ENCODE measurements at places on chromosomes 7 and 10.

- no peak for DNase-seq
Measured at GRCh38 chr10:68756766-68757165, 35.7 kb downstream of the CCAR1 start.

DNA sequence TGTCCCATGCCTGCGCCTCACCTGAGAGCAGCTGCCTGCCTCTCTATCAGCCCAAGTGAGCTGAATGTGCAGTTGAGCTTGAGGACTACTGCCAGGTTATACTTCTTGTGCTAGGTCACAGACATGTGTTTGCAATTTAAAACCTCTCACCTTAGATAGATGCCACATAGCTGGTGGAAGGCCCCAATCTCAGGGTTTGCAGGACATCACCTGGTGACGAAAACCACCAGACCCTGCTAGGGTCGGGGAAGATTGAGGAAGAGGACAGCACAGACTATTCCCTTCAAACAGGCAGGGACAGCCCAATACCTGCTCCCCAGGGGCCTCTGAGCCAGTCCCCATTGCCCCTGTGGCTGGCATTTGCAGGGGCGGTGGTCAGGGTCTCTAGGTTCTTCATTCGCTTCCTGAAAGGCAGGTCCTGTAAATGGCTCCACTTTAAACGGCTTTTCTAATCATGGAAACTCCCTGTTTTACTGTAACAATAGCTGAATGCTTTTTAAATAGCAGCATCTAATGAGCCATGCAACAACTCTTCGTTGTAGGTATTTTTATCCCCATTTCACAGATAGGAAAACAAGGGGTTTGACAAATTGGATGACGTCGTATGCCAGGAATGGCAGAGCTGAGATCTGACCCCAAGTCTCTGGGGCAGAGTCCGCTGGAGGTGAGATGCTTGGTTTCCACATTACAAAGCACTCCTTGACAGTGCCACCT is 80.1 kb downstream of the EMX2 start:
- DNase-seq = no peak

GRCh38 chr10:97020452-97021400 is 165.0 kb downstream of the SLIT1 start:
- no peak for DNase-seq

- DNase-seq = no peak
Measured at GRCh38 chr7:156177422-156178055, 365.3 kb upstream of the SHH start.

DNA sequence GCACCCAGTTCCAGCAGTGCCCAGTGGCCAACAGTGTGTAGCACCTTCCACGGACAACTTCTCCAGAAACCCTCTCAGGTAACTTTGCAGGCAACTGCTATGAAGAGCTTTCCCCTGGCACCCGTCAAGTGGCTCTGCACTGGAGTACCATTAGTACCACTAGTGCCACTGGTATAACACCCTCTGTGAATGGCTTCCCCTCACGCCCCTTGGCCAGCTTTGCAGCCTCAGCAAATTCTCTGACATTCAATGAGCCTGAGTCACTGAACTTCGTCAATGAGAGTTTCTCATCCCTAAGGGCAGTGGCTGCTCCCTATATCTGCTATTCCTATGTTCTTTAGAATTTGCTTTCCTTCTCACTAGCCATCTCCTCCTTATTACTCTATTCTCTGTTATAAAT is 7.6 kb upstream of the HERPUD2 start:
- no peak for DNase-seq

DNA sequence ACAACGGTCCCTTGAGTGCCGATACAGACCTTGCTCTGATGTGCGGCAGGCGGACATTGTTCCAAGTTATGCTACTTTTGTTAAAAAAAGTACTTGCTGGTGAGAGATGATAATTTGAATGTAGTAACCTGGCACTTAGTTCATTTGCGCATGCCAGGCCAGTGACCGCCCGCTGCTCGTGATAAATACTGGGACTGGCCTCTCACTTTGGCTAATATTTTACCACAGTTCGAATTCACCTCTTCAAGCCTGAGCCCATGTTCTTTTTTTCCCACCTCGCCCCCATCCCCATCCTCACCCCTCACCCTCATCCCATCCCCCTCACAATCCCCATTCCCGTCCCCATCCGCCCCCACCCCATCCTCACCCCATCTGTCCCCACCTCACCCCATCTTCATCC is 126.4 kb downstream of the DNAJB6 start:
- no peak for DNase-seq

DNA sequence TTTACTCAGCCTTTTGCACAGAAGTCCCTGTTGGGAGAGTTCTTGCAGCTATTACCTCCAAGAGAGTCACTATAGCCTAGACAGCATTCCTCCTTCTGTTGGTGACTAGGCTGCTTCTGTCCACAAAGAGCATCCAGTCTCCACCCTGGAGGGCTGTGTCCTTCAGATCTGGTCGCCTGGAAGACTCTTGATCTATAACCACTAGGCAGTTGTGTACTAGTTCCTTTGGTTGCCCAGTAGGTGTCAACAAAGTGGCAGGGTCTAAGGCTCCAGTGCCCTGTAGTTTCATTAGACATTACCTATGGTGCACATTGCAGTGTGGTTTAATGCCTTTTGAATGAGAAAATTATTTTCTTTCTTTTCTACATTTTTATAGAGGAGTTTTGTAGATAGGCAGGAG is 11.3 kb upstream of the AKR1C2 start:
- DNase-seq = no peak

- DNase-seq = no peak
Measured at GRCh38 chr10:5196702-5197113, at the start of gene AKR1C4. Gene AKR1C4, plus strand, starts transcription at chr10:5196837. Its CDS starts 31 bp downstream, at chr10:5196868.

GRCh38 chr10:113093188-113094113 is 143.4 kb downstream of the TCF7L2 start:
- peak; percentile 62 for DNase-seq

DNA sequence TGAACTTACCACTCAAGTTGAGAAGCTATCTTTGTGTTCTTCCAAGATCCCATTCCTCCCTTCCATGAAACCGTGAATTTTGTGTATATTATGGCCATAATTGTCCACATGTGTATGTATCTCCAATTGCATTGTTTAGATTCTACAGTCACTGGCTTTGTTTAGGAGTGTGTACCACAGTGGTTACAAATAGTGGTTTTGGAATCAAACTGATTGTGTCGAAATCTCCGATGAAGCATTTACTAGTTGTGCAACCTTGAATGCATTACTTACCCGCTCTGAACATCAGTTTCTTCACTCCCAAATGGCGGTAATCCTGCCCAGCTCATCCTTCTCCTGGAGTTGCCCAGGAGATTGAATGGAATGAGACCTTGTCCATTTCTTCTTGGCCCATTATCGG is 145.0 kb upstream of the ZNF32 start:
- peak; percentile 52 for DNase-seq

DNA sequence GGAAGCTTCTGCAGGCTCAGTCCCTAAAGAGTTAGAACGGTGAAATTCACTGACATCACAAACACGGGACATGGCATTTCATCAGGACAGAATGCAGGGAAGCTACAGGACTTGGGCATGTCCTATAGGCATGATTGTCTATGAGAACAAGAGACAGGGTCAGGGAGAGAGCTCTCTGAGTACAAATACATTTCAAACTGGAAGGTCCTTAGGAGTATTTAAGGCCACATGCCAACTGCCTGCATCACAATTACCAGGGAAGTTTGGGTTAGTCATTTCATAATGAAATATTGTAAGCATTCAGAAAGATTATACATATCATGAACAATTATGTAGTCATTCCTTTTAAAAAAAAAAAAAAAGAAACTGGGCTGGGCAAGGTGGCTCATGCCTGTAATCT is 71.3 kb downstream of the CREB3L2 start:
- DNase-seq = peak; percentile 91

- DNase-seq = peak; percentile 43
Measured at GRCh38 chr7:106021151-106022067, 58.3 kb downstream of the CDHR3 start.

GRCh38 chr7:35721288-35721687 is 26.4 kb upstream of the HERPUD2 start:
- no peak for DNase-seq

GRCh38 chr10:97858001-97858439 is 8.4 kb downstream of the GOLGA7B start:
- no peak for DNase-seq

GRCh38 chr7:98974906-98975816 is 96.8 kb downstream of the TRRAP start:
- DNase-seq = no peak

DNA sequence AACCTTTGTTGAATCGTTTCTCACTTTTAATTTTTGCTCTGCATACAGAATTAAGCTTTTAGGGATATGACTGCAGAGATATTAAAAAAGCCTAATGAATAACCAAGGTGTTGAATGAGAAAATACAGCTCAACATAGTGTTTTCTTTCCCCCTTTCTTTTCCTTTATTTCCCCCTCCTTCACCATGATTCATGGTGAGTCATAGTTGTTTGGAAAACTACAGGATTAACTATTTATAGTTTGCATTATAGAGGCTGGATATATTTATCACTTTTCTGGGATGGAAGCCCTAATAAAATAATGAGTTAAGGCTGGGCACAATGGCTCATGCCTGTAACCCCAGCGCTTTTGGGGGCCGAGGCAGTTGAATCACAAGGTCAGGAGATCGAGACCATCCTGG is 115.0 kb downstream of the DNAJB9 start:
- peak; percentile 8 for DNase-seq

DNA sequence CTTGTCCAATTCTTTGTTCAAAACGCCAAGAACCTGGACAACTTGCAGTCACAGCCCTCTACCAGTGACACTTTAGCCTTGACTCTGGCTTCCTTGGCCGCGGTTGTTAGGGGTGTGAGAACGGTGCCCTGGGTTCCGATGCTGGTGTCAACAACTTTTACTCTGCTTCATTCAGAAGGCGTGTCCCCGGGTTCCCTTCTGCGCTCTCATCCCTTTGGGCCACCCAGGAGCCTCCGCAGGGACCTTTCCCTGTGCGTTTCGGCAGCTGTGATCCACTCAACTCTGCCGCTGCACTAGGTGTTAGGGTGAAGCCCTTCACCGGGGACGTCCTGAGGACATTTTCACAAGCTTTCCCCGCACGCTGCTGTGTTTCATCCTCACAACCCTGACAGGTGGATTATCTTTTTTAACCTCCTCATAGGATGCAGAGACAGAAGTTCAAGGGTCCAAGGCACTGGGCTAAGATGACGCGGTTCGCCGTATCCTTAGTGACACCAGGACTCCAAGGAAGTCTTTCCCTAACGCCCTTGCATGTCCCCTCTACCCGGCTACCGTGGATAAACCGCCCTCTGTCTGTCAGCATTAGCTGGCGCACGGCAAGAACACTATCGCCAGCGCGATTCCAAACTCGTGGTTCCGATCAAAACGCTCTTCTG is 133.5 kb upstream of the SHH start:
- DNase-seq = no peak

GRCh38 chr10:32333849-32334248 is 13.1 kb downstream of the EPC1 start:
- DNase-seq = no peak

- peak; percentile 7 for DNase-seq
Measured at GRCh38 chr7:16318989-16319915, 102.1 kb downstream of the CRPPA start.

GRCh38 chr7:43637114-43637806 is 54.4 kb downstream of the STK17A start:
- DNase-seq = peak; percentile 40

- DNase-seq = no peak
Measured at GRCh38 chr7:39926111-39926510, 23.9 kb upstream of the CDK13 start.

GRCh38 chr7:54629771-54630170 is 87.6 kb downstream of the VSTM2A start:
- DNase-seq = no peak

- no peak for DNase-seq
Measured at GRCh38 chr7:98281757-98282606, 496 bp downstream of the BRI3 start.

DNA sequence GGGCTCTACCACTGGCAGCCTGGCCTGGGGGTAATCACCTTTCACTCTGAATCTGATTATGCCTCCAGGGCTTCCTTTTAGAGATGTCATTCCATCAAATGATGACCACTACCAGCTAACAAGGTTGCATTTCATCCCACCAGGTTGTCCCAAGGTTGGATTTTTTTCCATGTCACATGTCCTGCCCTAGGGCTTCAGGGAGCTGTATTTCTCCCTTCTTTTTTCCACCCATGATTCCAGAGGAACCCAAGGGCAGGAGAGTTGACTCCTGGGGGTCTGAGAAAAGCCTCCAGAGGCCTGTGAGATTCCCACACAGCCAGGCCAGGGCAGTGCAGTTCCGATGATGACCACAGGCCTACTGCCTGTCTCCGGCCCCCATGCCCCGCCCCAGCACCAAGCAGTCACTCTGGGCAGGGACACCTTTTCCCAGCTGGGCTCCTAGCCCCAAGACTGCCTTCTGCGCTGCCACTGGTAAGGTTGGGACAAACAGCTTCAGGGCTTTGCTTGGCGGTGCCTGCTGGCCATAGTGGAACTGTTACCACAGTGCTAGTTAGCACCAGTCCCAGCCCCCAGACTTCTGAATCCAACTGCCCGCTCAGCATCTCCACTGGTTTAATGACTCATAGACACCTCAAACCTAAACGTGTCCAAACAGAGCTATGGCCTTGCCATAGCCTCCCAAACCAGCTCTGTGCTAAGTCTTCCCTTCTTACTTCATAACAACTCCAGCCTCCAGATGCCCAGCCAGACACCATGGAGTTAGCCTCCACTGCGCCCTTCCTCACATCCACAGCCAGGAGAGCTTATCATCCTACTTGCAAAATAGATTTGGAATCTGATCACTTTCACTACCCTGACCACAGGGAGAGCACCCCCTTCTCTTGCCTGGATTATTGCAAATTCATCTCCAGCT is 133.7 kb downstream of the ARHGAP22 start:
- DNase-seq = no peak
